ENCODE measurements at places on chromosomes 5 and 9.

DNA sequence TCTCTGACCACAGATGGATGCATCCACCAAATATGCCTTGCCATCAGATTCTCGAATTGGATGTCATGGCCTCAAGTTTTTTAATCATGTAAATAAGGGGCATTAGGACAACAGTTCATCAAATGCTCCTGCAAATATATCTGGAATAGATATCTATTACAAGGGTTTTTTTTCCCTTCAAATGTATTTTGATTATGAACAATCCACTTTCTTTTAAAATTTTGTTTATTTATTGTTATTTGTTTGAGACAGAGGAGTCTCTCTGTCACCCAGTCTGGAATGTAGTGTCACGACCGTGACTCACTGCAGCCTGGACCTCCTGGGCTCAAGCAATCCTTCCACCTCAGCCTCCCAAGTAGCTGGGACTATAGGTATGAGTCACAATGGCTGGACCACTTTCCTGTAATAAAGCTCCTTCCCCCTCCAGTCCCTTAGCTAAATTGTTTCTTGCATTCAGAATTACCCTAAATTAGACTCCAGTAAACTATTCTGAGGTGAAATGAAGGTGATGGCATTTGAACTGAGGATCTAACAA lies 1412.1 kb downstream of the EFNA5 start:
- H3K4me3 ChIP-seq = no peak overlapping the region
- H3K27me3 ChIP-seq = no peaks in the 10 kb centered on the region
- H3K36me3 ChIP-seq = no peaks in the 10 kb centered on the region
- H3K27ac ChIP-seq = no peak overlapping the region
- DNase-seq = no peak

DNA sequence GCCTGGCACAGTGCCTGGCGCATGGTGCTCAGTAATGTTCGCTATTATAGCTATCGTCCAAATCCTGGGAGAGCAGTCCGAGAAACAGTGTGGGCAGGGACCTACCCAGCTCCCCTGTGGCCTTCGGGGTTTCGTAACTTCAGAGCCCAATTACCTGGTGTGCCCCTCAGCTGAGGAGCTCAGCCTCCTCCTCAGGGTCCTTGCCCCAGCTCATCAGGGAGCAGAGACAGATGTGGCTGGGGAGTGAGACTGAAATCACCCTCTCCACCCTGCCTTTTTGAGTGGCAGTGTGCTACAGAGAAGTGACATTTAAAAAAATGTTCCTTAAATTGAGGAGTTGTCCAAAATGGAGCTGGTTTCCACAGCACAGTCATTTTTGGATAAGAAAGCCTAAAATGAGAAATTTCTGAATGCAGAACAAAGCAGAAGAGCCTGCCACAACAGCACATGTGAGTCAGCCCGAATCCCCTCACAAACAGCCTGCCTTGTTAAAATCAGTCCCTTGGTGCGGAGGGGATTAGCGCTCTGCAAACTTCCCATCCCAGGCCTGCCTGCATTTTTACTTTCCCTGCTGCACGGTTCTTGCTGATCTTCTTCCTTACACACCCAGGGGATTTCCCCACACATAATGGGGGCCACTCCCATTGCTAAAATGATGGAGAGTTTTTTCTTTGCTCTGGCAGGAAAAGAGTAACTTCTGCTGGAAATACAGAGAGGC lies 78.1 kb upstream of the PITX1 start:
- H3K27me3 ChIP-seq = no peaks in the 10 kb centered on the region
- no peak overlapping the region for H3K4me3 ChIP-seq
- no peak for DNase-seq
- no peaks in the 10 kb centered on the region for H3K36me3 ChIP-seq

DNA sequence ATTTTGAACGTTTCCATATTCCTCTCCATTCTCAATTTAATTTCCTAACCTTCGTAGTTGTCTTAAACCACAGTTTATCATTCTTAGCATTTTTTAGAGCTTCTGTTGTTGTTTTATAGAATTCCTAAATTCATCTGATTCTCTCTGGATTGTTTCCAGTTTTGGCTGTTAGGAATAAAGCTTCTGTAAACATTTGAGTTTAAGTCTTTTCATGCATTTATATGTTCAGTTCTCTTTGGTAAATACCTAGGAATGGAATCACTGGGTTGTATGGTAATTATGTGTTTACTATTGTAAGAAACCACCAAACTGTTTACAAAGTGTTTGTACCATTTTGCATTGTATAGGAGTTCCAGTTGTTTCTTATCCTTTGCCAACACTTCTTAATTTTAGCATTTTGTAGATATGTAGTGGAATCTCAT lies 29.7 kb downstream of the GPR21 start:
- peak overlapping the region; percentile 4 for H3K27ac ChIP-seq
- H3K27me3 ChIP-seq = no peaks in the 10 kb centered on the region
- H3K36me3 ChIP-seq = no peaks in the 10 kb centered on the region
- no peaks in the 10 kb centered on the region for H3K4me1 ChIP-seq
- no peak overlapping the region for H3K4me3 ChIP-seq

DNA sequence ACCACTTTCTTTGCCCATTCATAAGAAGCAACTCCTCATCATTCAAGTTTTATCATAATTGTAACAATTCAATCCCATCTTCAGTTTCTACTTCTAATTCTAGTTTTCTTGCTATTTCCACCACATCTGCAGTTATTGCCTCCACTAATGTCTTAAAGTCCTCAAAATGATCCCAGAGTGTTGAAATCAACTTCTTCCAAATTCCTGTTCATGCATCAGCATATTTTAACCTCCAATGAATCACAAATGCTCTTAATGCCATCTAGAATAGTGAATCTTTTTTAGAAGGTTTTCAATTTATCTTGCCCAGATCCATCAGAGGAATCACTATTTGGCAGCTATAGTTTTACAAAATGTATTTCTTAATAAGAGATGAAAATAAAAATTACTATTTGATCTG lies 3.2 kb upstream of the SRP19 start:
- H3K27me3 ChIP-seq = peaks cover 19% of the 10 kb centered on the region
- no peak for DNase-seq
- H3K36me3 ChIP-seq = no peaks in the 10 kb centered on the region
- H3K27ac ChIP-seq = no peak overlapping the region

- no peak overlapping the region for H3K27ac ChIP-seq
- no peaks in the 10 kb centered on the region for H3K27me3 ChIP-seq
- H3K36me3 ChIP-seq = no peaks in the 10 kb centered on the region
- H3K4me3 ChIP-seq = no peak overlapping the region
Measured at GRCh38 chr5:96881511-96882115, 5.3 kb downstream of the ERAP2 start.

- no peak overlapping the region for H3K4me3 ChIP-seq
- no peaks in the 10 kb centered on the region for H3K36me3 ChIP-seq
- no peak for DNase-seq
- H3K27ac ChIP-seq = peak overlapping the region; percentile 71
- no peaks in the 10 kb centered on the region for H3K27me3 ChIP-seq
- peaks cover 9% of the 10 kb centered on the region for H3K4me1 ChIP-seq
Measured at GRCh38 chr5:157387683-157388093, 72.3 kb upstream of the NIPAL4 start.

GRCh38 chr5:19917588-19918122 lies 70.3 kb downstream of the CDH18 start:
- DNase-seq = no peak
- no peak overlapping the region for H3K4me3 ChIP-seq
- no peaks in the 10 kb centered on the region for H3K27me3 ChIP-seq
- H3K36me3 ChIP-seq = no peaks in the 10 kb centered on the region
- no peak overlapping the region for H3K27ac ChIP-seq
- no peaks in the 10 kb centered on the region for H3K4me1 ChIP-seq

GRCh38 chr9:99359336-99359735 lies 137.3 kb downstream of the SEC61B start:
- no peaks in the 10 kb centered on the region for H3K36me3 ChIP-seq
- no peaks in the 10 kb centered on the region for H3K4me1 ChIP-seq
- no peak overlapping the region for H3K27ac ChIP-seq
- no peak overlapping the region for H3K4me3 ChIP-seq

DNA sequence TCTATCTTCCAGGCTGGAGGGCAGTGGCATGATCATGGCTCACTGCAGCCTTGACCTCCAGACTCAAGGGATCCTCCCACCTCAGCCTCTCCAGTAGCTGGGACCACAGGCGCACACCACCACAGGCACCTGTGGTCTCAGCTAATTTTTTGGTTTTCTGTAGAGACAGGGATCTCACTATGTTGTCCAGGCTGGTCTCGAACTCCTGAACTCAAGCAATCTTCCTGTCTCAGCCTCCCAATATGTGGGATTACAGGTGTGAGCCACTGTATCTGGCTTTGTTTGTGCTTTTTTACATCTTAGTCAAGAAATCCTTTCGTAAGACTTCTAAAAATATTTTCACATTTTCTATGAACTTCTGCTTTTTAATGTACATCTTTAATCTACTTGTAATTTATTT lies 116.9 kb downstream of the DENND1A start:
- no peaks in the 10 kb centered on the region for H3K36me3 ChIP-seq
- H3K27me3 ChIP-seq = no peaks in the 10 kb centered on the region
- DNase-seq = no peak
- no peaks in the 10 kb centered on the region for H3K4me1 ChIP-seq
- no peak overlapping the region for H3K4me3 ChIP-seq
- H3K27ac ChIP-seq = no peak overlapping the region

- no peaks in the 10 kb centered on the region for H3K36me3 ChIP-seq
- H3K4me1 ChIP-seq = peaks cover 10% of the 10 kb centered on the region
- H3K4me3 ChIP-seq = no peak overlapping the region
- no peaks in the 10 kb centered on the region for H3K27me3 ChIP-seq
- H3K27ac ChIP-seq = no peak overlapping the region
Measured at GRCh38 chr5:123921193-123921592, 409.2 kb downstream of the CSNK1G3 start.

DNA sequence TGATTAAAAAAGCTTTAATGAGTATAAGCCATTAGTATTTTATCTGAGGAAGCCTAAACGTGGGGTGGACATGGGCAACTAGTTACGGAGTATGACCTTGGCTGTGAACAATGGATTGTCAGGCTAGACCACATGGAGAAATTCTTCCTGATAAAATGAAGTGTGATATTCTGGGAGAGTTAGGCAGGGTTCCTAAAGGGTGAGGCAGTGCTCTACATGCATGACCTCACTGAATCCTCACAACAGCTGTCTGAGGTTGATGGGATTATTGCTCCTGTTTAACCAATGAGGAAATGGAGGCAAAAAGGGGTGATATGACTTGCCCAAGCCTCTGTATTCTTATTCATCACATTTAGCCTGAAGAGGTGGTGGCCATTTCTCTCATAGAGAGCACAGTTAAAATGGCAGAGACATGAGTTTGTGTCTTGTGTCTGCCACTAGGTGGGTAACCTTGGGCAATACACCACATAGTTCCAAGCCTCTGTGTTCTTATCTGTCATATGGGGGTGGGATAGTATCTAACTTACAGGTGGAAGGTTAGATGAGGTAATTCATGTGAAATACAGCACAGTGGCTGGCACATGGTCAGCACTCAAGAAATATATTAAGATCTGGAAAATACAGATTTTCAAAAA lies 96.1 kb upstream of the NR3C1 start:
- H3K4me3 ChIP-seq = no peak overlapping the region
- H3K4me1 ChIP-seq = peaks cover 5% of the 10 kb centered on the region
- H3K36me3 ChIP-seq = no peaks in the 10 kb centered on the region
- no peak for DNase-seq
- no peaks in the 10 kb centered on the region for H3K27me3 ChIP-seq
- H3K27ac ChIP-seq = no peak overlapping the region

DNA sequence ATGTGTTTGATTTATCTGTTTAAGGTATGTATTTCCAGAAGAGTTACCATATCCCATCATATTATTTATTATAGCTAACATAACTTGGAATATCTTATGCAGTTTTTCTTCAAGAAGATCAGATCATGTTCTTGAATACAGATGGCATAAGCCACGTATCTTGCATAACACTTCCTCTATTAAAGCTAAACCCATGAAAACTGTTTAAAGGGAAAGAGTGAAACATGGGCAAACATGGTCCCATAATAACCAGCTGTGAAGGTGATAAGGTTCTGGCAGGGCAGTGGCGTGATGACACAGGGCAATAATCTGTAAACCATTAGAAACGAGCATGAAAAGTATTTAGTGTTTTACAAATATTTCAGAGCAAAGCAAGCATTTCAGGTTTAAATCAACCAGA lies 34.2 kb downstream of the EFNA5 start:
- DNase-seq = no peak
- H3K27ac ChIP-seq = peak overlapping the region; percentile 4
- no peaks in the 10 kb centered on the region for H3K27me3 ChIP-seq
- no peak overlapping the region for H3K4me3 ChIP-seq
- no peaks in the 10 kb centered on the region for H3K4me1 ChIP-seq
- H3K36me3 ChIP-seq = no peaks in the 10 kb centered on the region

All from transverse colon (tissue), 4 donors.